ENCODE measurements at places on chromosomes 11 and 22.

- no peak for DNase-seq
Observed at GRCh38 chr22:28582806-28583205, 96.8 kb downstream of the TTC28 start.

DNA sequence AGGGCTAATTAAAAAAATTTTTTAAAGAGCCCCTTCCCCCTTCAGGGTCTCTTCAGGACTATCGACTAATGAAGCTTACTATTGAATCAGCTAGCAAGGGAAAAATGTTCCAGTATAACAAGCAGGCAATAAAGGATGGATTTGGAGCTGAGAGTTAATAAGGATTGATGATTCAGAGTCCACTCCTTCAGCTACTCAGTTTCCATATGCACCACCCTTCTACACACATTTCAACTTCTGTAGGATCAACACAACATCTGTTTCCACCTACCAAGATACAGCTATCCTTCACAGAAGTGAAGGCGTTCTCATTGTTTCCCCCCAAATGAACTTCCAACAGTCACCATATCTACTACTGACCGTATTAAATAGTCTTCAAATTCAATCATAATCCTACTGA, 6.6 kb upstream of the ALKBH3 start:
- DNase-seq: no peak

DNA sequence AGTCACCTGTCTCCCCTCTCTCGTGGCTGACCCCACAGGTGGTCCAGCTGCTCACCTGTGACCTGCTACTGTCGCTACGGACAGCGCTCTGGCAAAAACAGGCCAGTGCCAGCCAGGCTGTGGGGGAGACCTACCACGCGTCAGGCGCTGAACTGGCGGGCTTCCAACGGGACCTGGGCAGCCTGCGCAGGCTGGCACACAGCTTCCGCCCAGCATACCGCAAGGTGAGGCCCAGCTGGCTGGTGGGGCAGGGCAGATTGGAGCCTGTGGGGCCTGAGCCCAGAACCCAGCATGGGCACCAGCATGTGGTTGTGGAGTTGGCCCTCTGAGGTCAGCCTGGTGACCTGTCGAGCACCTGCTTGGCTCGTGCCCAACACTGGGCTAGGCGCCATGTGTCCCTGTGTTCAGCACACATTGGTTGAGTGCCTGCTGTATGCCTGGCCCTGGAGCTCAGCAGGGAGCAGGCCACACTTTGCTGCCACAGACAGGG, 11.9 kb downstream of the SHISA8 start:
- DNase-seq: no peak

DNA sequence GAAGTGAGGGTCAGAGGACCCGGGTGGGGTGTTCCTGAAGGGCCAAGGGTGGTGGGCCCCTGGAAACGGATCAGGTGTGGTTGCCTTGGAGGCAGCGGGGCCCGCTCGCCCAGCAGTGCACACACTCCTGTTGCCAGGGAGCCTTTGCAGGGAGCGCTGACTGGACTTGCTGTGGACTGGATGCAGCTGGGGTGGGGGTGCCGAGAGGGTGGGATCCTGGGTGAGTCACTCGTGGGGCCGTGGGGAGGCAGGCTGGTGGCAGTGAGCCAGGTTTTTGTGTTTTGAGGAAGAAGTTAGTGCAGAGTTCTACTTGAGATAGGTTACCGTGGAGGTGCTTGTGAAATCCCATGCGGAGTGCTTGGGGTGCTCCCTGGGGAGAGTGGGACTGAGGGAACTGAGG, 1.3 kb downstream of the MRPL23 start:
- DNase-seq: no peak

DNA sequence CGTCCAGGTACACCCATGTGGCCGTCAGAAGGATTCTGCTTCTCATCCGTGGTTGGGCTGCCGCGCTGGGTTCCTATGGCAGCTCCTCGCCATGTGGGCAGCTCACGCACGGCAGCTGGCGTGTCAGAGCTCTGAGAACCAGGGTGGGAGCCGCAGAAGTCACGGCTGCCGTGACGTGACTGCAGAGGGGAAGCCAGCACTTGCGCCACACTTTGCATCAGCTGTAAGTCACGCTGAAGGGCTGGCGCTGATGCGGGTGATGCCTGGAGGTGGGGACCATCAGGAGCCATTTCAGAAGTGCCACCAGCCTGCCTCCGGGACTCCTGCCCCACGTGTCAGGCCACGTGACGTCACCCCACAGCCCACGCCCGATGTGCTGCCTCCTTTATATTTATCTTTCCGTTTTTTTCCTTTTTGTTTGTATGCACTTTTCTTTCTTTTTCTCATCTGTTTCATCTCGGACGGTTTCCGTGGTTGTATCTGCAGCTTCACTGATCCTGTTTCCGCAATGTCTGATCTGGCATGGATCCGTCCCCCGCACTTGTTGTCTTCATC, 133.2 kb downstream of the IGLL1 start:
- no peak for DNase-seq

GRCh38 chr22:39545386-39546365, 13.1 kb upstream of the RPS19BP1 start:
- no peak for DNase-seq

DNA sequence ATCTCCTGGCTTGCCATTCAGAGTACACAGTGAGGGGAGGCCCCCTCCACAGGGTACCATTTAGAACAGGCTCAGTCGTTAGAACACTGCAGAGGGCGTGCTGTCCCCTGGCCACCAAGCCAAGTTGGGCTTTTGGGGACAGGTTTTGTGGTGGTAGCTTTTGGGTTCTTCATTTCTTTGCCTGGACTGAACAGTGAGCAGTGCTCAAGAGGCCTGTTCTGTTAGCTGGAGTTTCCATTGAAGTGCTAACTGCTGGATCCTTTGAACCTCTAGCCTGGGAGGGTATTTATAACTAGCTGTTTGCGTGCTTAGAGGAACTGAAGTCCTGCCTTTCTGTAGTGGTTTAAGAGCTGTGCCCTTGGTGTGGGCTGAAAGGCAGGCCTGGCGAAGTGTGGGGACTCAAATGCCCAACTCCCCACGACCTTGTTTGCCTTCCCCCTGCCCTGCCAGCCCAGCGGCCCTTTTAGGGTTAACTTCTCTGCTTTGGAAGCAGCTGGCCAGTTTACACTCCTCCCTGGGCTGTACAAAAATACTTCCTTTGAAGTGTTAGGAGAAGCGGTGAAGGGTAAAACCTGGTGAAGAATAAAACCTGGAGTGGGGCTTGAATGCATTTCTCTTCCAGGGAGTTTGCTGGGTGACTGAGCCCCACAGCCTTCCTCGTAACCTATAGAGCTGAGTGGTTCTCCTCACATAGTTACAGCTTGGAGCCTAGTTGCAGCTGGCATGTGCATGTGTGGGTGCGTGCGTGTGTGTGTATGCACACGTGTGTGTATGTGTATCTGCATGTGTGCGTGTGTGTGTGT, 34.6 kb downstream of the ZNRF3 start:
- no peak for DNase-seq

DNA sequence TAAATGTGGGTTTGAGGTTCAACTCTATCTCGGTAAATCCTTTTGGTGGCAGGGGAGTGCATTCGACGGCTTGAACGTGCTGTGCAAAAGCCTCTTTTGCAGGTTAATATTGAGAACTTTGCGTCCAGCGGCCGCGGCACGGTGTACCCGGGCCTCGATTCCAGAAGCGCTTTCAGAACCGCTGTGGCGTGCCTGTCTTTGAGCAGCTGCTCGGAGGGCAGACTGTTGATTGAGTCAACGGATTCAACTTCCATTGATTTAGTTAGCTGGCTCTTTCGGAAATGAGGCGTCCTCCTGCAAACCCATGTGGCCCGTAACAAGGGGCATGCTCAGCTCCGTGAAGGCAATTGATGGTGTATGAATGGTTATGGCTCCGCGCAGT, 1247.8 kb downstream of the BRD1 start:
- no peak for DNase-seq

GRCh38 chr11:29251738-29252137, 765.1 kb downstream of the KCNA4 start:
- no peak for DNase-seq

- DNase-seq: no peak
Observed at GRCh38 chr11:43952401-43953342, 10.2 kb downstream of the C11orf96 start.

Data from CD4-positive, alpha-beta T cell treated with Interleukin-15 for 1 hour (primary cell).